ENCODE measurements at places on chromosomes 13 and 19.

GRCh38 chr13:49669735-49670309, 21.5 kb downstream of the EBPL start:
- peak; percentile 78 for DNase-seq

- peak; percentile 26 for DNase-seq
These were observed at the start of gene LRRC8E for GRCh38 chr19:7888145-7888825. TSS of gene LRRC8E (plus strand) at chr19:7888510. CDS start at chr19:7895604, 7,094 bp downstream.

GRCh38 chr13:87274209-87274819, 396.9 kb upstream of the SLITRK5 start:
- DNase-seq: peak; percentile 57

GRCh38 chr19:6533000-6533328, 2.1 kb downstream of the TNFSF9 start:
- DNase-seq: no peak

GRCh38 chr13:64202517-64202916, 2786.9 kb upstream of the PCDH20 start:
- DNase-seq: no peak

DNA sequence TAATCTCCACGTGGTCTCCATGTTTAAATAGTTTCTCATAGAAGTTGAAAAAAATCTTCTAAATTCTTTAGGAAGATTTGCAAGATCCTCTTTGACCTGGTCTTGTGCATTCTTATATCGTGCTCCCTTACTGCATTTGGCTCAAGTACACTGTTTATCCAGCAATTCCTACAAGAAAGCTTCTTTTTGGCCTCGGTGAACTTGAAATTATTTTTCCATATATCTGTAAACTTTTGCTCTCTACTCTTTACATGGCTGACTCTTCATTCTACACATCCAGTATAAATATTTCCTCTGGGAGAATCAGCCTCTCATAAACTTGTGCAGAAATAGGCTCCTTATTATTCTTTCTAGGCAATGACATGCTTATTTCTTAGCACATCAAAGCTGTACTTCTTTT, 1457.9 kb upstream of the PRR20A start:
- DNase-seq: no peak

DNA sequence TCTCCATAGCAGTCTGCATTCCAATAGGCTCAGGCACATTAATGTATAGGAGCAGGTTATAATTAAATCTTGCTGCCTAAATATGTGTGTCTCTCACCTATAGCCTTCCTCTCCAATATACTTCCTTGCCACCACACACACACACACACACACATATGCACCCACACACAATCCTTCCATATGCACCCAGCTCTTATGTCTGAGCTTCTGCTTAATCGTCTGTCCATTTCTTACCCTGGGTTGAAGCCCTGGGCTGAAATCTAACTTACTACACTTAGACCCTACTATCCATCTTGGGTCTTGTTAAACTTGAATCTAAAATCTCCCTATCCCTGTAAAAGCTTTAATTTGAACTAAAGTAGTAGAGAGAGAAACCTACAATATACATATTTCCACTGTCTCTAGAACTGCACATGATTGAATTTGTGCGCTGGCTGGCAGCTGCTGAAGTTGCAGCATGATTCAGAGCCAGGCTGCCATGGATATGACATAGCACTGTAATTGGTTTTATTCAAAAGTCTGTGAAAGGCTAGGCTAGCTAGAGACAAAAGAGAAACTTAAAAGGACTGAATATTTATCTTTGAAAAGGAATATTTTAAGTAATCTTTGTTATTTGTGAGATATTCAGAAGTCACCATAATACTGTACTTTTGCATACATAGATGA, 25.7 kb upstream of the FREM2 start:
- DNase-seq: no peak

All from retina (tissue), 1 donor.